Bladder microvascular endothelial cell (primary cell): ENCODE measurements at places on chromosomes 12 and 14. TPM values are rescaled to one million over a fixed set of nuclear protein-coding genes. Genes with fewer than 3 reads are reported as not detected.

The HAL gene
- under 0.01 and 0.25 TPM in 2 replicates for total RNA-seq

The RNASE3 gene
- not detected in 2 replicates for total RNA-seq

The SYT1 gene
- 3.6 and 28.8 TPM in 2 replicates for total RNA-seq

The IFT43 gene
- 19.1 and 23.2 TPM in 2 replicates for total RNA-seq

The ERH gene
- 154 and 261 TPM in 2 replicates for total RNA-seq

The CYP27B1 gene
- 0.31 and 0.32 TPM in 2 replicates for total RNA-seq

The CELA1 gene
- total RNA-seq = not detected in 2 replicates

The OR6S1 gene
- total RNA-seq = not detected in 2 replicates

The DIO3 gene
- total RNA-seq = not detected in 2 replicates

The TUBA1C gene
- total RNA-seq = 160 and 163 TPM in 2 replicates

The KCNC2 gene
- 0.32 TPM in 1 of 2 replicates, not detected in the other for total RNA-seq

The RPS26 gene
- 32.6 and 61.2 TPM in 2 replicates for total RNA-seq

The DTX1 gene
- total RNA-seq = 0.16 and 1.2 TPM in 2 replicates

The DLK1 gene
- total RNA-seq = not detected in 2 replicates

The SDR9C7 gene
- total RNA-seq = not detected in 2 replicates

The PLCZ1 gene
- total RNA-seq = not detected in 2 replicates

The BATF gene
- 0.16 and 0.50 TPM in 2 replicates for total RNA-seq

The FGD6 gene
- 8.6 and 24.5 TPM in 2 replicates for total RNA-seq

The OR4N5 gene
- not detected in 2 replicates for total RNA-seq

The METTL1 gene
- 2.4 and 5.6 TPM in 2 replicates for total RNA-seq

The TROAP gene
- total RNA-seq = 5.3 and 12.5 TPM in 2 replicates

The MGAT2 gene
- 57.6 and 66.5 TPM in 2 replicates for total RNA-seq

The NR4A1 gene
- 0.49 and 0.94 TPM in 2 replicates for total RNA-seq

The NRXN3 gene
- total RNA-seq = 0.16 and 0.19 TPM in 2 replicates

The SPIC gene
- not detected in 2 replicates for total RNA-seq

The LRIG3 gene
- total RNA-seq = 22.5 and 71.9 TPM in 2 replicates

The OR4M1 gene
- not detected in 2 replicates for total RNA-seq

The GOLT1B gene
- 17.5 and 24.6 TPM in 2 replicates for total RNA-seq

The SLC25A3 gene
- total RNA-seq = 431 and 507 TPM in 2 replicates

The RNF212B gene
- total RNA-seq = not detected in 2 replicates

The SIX6 gene
- total RNA-seq = not detected in 2 replicates

The SLC10A1 gene
- not detected in 2 replicates for total RNA-seq

The MIPOL1 gene
- total RNA-seq = 6.3 and 21.2 TPM in 2 replicates
